Head of caudate nucleus (tissue), 42 donors: ENCODE measurements at places on chromosomes 2 and 18.

- DNase-seq, result no peak
These were observed 17.6 kb downstream of the FBXO11 start for GRCh38 chr2:47888581-47889280.

- DNase-seq, result no peak
These were observed 25.7 kb downstream of the MDH1 start for GRCh38 chr2:63614448-63614968.

DNA sequence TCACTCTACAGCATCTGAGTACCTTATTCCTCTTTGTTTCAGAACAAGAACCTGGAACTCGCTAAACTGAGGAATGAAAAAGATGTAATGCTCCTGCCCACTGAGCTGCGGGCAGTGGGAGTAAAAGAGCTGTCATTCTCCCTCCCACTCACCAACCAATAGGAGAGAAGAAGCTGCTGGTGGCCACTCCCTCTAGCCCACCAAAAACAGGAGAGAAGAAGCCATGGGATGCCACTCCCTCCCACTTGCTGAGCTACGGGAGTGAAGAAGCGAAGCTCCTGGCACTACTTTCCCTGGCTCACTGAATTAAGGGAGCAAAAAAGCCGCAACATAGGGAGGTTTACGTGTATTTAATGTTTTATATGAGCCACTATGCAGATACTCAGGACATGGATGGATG is 53.7 kb downstream of the RIT2 start:
- DNase-seq, result peak; percentile 39

- DNase-seq, result no peak
These were observed 185.7 kb downstream of the TPGS2 start for GRCh38 chr18:36643061-36643460.

DNA sequence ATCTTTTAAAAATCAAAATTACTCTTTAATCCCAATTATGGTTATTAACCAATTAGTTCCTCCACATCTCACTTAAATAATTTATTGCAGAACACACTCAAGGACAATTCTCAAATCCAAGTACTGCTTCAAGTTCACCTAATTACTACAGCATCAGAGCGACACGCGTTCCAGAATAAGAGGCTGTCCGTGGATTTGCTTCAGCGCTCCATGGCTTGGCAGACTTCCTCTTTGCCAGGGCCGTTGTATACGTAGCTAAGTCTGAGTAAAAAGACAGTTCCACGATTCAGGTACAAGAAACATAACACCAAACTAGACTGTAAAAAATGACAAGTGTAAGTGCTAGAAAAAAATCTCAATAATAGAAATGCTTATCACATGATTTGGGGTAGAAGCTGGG is 153.2 kb upstream of the MYT1L start:
- no peak for DNase-seq

DNA sequence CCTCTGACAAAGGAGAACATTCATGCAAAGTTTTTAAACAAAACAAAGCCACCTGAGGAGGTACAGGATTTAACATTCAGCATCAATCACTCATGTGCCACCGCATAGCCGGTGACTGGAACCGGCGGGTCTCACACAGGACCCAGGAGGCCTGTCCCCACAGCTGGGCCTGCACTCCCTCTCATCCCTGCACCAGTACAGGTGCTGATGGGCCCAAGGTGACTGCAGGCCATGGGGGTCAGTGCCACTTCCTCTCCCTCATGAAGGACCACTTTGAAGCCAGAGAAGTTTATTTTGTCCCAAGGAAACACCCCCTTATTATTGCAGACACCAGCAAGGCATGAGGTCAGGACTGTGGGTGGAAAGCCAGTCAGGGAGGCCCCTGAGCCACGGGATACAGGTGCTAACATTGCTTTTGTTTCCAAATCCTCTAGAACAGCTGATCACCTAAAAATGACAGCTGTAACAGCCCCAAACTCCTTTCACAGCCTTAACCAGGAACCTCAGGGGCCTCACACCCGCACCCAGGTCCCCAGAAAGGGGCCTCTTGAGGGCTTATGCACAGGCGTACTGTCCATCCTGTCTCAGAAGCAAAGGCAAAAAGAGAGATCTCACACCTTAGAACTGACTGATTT is 14.0 kb downstream of the PARD6G start:
- no peak for DNase-seq

- no peak for DNase-seq
These were observed 8.8 kb downstream of the NOL10 start for GRCh38 chr2:10680957-10681356.
